Stimulated activated CD8-positive, alpha-beta memory T cell treated with anti-CD3 and anti-CD28 coated beads, Interleukin-12 subunit alpha, Interleukin-12 subunit beta, amount 100 ng/mL, for 4 hours (primary cell): ENCODE measurements at places on chromosomes 12 and 14.

- DNase-seq: no peak
Observed at GRCh38 chr14:101454229-101454628, 107.1 kb upstream of the DIO3 start.

- peak; percentile 41 for DNase-seq
Observed at GRCh38 chr12:55073043-55074022, 52.9 kb upstream of the OR9K2 start.

DNA sequence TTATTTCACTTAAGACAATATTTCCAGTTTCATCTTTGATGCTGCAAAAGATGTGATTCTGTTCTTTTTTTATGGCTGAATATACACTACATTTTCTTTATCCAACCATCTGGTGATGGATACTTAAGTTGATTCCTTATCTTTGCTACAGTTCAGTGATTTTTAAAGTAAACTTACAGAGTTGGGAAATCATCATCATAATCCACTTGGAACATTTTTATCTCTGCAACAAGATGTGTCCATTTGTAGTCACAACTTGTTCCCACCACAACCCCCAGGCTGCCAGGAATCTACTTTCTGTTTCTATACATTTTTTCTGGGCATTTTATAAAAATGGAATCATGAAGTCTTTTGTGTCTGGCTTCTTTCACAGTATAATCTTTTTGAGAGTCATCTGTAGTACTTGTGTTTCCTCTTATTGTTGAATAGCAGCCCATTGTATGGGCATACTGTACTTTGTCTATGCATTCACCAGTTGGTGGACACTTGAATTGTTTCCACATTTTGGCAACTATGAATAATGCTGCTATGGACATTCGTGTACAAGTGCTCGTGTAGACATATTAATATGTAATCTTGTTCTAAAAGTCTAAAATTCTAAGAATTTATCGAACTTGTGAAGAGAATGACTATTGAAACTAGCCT, 212.5 kb upstream of the DDHD1 start:
- DNase-seq: no peak

DNA sequence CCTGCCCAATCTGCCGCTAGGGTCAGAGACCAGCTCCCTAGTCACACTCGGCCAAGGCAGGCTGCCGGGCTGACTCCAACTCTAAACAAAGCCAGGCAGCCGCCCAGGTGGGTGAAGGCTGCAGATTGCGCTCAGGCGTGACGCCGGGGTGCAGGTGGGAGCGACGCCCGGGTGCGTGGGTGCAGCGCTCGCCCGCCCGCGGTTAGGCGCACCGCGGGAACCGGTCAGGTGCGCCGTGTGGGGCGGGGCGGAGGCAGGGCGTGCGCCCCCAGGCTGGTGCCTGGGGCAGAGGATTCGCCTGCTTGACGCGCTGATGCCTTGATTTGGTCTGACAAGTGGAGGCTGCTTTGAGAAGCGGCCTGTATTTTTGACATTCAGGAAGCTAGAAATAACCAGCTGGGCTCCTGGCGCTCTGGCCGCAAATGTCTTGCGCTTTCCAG, 126.7 kb upstream of the HIF1A start:
- peak; percentile 56 for DNase-seq

- DNase-seq: no peak
Observed at GRCh38 chr12:27766587-27766986, 13.4 kb upstream of the KLHL42 start.

- no peak for DNase-seq
Observed at GRCh38 chr14:24398653-24399446, at the start of gene NYNRIN. NYNRIN (plus strand) TSS chr14:24399003; CDS start chr14:24399247, 244 bp downstream.

DNA sequence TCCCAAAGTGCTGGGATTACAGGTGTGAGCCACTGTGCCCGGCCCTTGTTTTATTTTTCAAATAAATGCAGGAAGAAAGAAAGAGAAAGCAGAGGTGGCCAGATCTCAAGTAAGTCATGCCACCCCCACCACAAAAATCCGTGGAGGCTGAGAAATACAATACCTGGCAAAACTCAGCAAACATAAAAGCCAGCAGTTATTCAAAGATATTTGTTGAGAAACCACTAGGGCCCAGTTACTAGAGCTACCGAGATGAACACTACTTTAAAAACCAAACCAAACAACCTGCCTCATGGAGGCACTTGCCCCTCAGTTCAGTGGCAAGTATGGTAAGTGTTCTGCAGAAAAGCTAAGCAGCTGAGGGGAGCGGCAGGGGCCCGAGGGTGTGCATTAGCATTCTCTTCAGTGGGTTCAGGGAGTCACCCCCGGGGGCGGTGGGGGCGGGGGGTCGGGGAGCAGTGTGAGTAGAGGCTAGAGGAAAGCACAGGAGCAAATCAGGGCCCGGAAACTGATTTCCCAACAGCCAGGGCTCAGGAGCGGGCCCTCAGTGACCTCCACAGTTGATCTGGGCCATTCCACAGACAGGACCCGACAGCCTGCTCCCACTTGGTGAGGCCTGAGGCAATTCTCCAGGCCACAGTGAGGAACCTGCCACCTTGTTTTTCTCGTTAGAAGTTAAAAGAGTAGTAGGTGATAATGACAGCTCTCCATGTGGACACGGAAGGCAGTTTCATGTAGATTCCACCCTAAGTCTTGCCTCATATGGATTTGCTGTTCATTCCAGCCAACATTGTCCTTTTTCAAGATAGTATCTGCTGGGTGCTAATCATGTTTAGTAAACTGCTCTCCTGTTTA, 8.6 kb downstream of the EVL start:
- no peak for DNase-seq

DNA sequence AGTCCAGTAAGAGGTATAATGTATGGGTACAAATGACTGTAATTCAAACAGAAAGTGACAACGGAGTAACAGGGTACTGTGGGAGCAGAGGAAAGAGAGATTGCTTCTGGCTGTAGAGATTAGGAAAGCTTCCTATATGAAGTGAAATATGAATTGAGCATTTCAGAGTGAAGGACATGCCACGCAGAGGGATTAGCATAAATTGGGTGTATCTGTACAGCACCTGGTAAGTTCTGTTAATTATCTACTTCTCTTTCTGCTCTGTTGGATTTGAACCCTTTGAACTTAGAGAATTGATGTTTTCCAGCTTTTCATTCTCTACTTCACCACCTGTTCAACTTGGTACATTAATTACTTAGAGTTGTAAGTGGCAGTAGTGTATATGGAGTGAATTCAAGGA, 8.8 kb downstream of the STK38L start:
- DNase-seq: no peak

DNA sequence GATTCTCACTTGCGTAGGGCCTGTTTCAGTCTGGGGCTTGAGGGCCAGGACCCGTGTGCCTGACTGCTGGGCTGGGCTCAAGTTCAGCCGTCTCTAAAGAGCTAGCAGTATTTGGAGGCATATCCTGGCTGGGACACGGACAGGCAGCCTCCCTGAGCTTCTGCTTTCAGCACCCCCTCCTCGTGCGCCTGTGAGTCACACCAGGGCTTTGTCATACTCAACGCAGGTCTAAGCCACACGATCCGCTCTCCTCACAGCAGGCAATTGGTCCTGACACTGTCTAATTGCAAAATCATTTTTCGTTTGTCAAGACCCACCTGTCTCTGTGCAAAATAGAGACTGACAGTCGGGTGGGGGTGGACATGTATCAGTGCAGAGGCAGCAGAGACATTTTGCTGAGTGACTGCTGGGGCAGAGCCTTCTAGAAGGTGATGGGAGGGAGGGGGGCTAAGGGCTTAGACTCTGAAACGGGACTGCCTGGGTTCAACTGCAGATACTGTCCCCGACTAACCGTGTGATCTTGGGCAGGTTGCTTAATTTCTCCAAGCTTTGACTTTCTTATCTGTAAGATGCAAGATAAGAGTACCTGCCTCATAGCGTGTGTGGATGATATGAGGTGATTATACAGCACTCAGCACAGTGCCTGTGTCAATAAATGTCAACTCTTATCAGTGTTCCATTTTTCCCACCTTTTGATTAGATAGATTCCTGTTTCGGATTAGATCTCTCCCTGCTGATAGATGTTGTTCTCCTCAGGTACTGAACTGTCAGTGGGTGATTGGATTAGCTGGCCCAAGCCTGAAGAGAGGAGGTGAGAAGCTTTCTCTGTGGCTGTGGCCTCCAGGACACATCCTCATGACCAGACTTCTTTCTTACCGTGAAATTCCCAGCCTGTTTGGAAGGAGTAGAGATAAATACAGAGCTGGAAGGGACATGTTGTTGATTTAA, 53.1 kb downstream of the KCNA1 start:
- no peak for DNase-seq

GRCh38 chr14:24909523-24910302, 140.2 kb downstream of the STXBP6 start:
- DNase-seq: no peak

GRCh38 chr12:47894068-47894467, 10.7 kb downstream of the VDR start:
- no peak for DNase-seq

- DNase-seq: no peak
Observed at GRCh38 chr14:77316872-77317301, 3.8 kb downstream of the POMT2 start.

DNA sequence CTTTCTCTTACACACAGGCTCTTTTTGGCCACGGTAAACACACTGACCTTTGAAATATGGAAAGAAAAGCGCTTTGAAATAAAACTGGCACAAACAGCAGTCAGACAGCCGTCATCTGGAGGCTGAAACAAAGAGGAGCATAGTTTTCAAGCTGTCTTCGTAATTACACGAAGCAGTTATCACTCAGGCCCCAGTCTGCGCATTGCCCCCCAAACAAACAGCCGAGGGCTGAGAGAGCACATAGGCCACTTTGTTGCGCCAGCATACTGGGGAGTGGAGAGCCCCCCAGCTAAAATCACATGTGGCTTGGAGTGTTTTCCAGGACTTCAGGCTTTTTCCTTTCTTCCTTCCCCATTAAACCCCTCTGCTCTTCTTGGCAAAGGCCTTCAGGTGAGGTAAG, 142.9 kb upstream of the BTG1 start:
- no peak for DNase-seq

DNA sequence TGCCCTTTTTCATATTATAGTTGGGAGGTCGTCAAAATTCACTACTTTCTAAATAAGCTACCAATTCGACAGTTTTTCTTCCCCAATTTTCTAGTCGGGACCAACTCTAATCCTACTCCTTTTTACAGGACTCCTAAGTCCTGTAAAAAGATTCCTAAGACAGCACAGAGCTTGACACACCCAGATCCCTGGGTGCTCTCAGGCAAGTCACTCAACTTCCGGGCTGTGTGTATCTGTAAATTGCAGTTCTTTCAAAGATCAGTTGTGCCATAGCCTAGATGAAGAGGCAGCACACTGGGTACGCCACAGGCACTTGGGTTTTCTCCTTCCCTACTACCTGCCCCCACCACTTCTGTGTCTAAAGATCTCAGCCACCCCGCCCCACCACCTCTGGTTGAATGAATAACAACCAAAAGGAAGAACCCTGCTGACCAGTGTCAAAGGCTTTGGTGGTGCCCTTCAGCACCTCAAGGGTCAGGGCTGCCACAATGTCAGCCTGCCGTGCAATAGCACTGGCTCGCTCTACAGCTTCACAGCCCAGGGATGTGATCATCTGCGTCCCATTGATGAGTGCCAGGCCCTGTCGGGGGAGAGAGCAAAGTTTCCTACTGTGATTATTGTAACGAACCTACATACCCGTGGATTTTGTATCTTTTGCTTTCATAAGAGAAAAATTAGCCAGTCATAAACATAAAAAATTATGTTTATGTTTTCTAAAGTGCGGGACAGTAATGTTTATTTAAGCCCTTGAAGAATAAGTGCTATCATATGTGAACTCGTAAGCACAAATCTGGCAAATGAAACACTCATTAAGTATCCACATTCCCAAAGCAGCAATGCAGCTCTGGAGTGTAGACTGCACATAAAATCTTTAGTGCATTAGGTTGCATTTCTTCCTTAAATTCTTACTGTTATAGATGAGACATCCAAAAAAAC, 9.2 kb downstream of the HAL start:
- no peak for DNase-seq

DNA sequence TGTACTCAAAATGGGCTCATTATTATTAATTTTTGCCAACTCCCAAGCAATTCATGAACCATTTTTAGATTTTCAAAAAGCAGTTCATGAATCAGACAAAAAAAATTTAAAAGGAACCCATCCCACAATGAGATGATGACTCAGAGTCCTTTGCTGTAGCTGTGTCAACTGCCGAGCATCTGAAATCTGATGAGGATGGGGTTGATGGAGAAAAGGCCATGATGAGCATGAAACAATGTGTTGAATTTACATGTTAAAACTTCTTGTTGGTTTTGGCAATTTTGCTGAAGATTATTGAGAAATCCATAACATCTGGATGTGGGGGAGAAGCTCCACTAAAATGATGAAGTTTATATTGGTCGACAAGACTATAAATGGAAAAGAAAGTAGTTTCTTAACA, 378.0 kb downstream of the FOXG1 start:
- no peak for DNase-seq

- DNase-seq: no peak
Observed at GRCh38 chr14:52333823-52334657, 19.9 kb downstream of the PTGER2 start.

- DNase-seq: no peak
Observed at GRCh38 chr14:89205137-89205740, 211.8 kb downstream of the FOXN3 start.

- no peak for DNase-seq
Observed at GRCh38 chr12:127811988-127812387, 455.0 kb upstream of the TMEM132C start.

DNA sequence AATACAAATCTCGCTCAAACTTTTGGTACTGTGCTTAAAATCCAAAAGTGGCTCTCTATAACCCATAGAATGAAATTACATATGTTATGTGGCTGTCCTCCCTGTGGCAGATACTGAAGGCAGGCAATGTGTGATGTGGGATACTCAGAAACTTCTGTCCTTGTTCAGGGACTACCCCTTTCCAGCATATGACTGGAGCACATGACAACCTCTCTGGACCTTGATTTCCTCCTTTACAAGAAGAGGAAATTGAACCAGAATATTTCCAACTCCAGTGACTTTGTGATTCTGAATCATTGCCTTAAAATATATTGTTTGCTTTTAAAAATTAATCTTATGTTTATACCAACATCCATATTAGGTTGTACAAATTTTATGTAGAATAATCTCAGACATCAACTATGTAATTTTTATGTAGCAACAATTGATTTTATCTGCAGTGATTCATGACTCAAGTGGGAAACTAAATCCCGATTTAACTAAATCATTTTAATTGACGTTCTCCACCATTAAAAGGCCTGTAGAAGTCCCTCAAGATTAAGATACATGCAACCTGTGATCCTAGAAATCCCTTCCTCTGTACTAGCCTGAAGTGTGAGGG, 162.4 kb downstream of the AKAP6 start:
- DNase-seq: no peak

- DNase-seq: no peak
Observed at GRCh38 chr12:16449459-16449858, 102.0 kb downstream of the MGST1 start.

GRCh38 chr14:91830777-91831176, 36.6 kb downstream of the TC2N start:
- DNase-seq: no peak

GRCh38 chr12:107873223-107873622, 98.7 kb downstream of the ASCL4 start:
- no peak for DNase-seq
